Ascending aorta (tissue), 2 donors: ENCODE measurements at places on chromosomes 2 and 18.

- H3K4me1 ChIP-seq = no peaks in the 10 kb centered on the region
- no peak for DNase-seq
- no peak overlapping the region for H3K27ac ChIP-seq
- H3K4me3 ChIP-seq = no peak overlapping the region
- H3K27me3 ChIP-seq = no peaks in the 10 kb centered on the region
These were observed 29.9 kb upstream of the ZNF512 start for GRCh38 chr2:27552941-27553340.

DNA sequence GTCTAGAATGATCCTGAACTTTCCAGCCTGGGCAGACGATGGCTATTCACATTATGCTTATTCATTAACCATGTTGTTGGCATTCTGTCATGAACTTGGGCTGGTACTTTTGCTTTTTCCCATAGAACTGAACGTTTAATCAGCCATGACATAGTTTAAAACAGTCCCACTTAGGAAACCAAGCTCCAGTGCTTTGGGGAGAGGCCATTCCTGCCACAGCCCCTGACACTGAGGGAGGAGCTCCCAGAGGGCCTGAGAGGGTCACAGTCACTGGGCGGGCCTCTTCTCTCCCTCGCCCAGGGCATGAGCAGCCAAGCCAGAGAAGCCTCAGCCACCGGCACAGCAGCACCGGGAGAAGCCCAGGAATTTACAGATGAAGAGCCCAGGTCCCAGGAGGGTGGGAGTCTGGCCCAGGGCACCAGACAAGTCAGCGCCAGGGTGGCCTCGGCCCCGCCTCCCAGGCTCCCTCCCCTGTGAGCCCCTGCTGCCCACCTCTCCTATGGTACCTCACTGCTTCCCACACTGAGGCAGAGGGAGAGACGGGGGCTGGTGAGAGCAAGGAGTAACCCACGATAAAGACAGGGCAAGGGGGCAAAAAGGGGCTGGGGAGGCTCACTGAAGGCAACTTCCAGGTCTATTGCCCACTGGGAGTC, 33.6 kb downstream of the MAL start:
- H3K27ac ChIP-seq = no peak overlapping the region
- peak; percentile 37 for DNase-seq
- no peaks in the 10 kb centered on the region for H3K27me3 ChIP-seq
- no peaks in the 10 kb centered on the region for H3K36me3 ChIP-seq

GRCh38 chr18:57084331-57085271, 62.3 kb upstream of the BOD1L2 start:
- H3K27ac ChIP-seq = no peak overlapping the region
- no peak overlapping the region for H3K4me3 ChIP-seq
- H3K36me3 ChIP-seq = no peaks in the 10 kb centered on the region
- no peak for DNase-seq
- H3K27me3 ChIP-seq = no peaks in the 10 kb centered on the region

DNA sequence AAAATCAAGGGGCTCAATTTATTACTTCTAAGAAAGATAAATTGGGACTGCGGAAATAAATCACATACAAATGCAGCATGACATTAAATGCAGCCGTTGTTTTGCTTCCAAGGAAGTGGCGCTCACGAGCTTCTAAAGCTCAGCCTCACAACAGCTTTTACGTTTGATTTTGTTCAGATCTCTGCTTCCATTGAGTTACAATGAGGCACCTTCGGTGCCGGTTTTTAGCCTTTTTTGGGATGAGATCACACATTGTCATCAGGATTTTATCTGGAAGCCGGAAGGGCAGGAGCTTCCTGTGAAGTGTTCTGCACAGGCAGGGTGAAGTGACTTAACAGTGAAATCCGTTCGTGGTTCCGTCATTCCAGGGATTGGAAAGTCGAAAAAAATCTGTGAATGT, 209.8 kb downstream of the DCDC2C start:
- H3K36me3 ChIP-seq = no peaks in the 10 kb centered on the region
- no peaks in the 10 kb centered on the region for H3K27me3 ChIP-seq
- no peak overlapping the region for H3K27ac ChIP-seq
- H3K4me1 ChIP-seq = no peaks in the 10 kb centered on the region
- H3K4me3 ChIP-seq = no peak overlapping the region
- no peak for DNase-seq

- no peaks in the 10 kb centered on the region for H3K27me3 ChIP-seq
- peaks cover 75% of the 10 kb centered on the region for H3K4me1 ChIP-seq
- peak overlapping the region; percentile 99 for H3K27ac ChIP-seq
These were observed 69.1 kb downstream of the LRRFIP1 start for GRCh38 chr2:237696461-237696860.

DNA sequence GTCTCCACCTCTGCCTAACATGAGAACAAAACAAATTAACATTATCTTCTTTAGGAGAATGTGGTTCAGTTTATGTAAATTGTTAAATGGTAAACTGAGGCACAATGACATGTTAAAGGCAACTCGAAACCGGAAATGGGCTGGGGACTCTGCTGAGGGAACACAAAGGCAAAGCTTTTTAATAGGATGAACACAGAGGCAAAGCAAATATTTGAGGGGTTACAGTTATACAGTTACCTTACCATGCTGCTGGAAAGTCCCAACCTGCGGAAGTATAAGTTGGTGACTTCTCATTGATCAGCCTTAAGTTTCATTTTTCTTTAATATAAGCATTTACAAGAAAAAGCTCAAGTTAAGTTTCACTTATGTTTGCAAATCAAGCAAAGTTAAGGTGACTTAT, 195.0 kb downstream of the DLGAP1 start:
- no peak overlapping the region for H3K4me3 ChIP-seq
- no peaks in the 10 kb centered on the region for H3K36me3 ChIP-seq
- no peaks in the 10 kb centered on the region for H3K4me1 ChIP-seq
- H3K27ac ChIP-seq = no peak overlapping the region
- DNase-seq = no peak

DNA sequence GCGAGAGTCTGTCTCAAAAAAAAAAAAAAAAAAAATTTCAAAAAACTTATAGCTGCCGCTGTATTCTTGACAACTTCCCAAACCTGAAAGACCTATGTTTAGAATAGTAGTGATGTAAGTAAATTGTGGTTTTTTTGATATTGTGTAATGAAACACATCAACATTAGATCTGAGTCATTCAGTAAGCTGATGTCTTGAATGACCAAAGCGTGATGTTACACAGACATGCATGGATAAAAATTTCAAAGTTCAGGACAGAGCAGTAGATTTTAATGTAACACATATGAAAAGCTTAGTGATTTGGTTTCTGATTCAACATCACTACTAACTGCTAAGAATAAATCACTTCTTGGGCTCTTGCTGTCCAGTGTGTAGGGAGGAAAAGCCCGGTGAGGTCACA, 69.3 kb upstream of the MEX3C start:
- H3K27me3 ChIP-seq = no peaks in the 10 kb centered on the region
- no peaks in the 10 kb centered on the region for H3K36me3 ChIP-seq
- no peaks in the 10 kb centered on the region for H3K4me1 ChIP-seq
- H3K27ac ChIP-seq = no peak overlapping the region

- no peak overlapping the region for H3K27ac ChIP-seq
- DNase-seq = no peak
- H3K4me1 ChIP-seq = no peaks in the 10 kb centered on the region
- H3K27me3 ChIP-seq = no peaks in the 10 kb centered on the region
- H3K36me3 ChIP-seq = no peaks in the 10 kb centered on the region
These were observed 170.1 kb downstream of the RBM43 start for GRCh38 chr2:151091583-151091982.

- DNase-seq = no peak
- no peaks in the 10 kb centered on the region for H3K4me1 ChIP-seq
- H3K27me3 ChIP-seq = no peaks in the 10 kb centered on the region
- no peaks in the 10 kb centered on the region for H3K36me3 ChIP-seq
- H3K4me3 ChIP-seq = no peak overlapping the region
These were observed 63.1 kb downstream of the RND3 start for GRCh38 chr2:150424406-150424805.
